Stomach (tissue), 19 donors: ENCODE measurements at places on chromosomes 1 and 21. TPM values are rescaled to one million over a fixed set of nuclear protein-coding genes. Genes with fewer than 3 reads are reported as not detected.

- DNase-seq = no peak
Observed at GRCh38 chr1:7422966-7423365, 348.1 kb upstream of the VAMP3 start.

GRCh38 chr1:235246022-235246948 lies 81.7 kb downstream of the ARID4B start:
- no peak for DNase-seq

DNA sequence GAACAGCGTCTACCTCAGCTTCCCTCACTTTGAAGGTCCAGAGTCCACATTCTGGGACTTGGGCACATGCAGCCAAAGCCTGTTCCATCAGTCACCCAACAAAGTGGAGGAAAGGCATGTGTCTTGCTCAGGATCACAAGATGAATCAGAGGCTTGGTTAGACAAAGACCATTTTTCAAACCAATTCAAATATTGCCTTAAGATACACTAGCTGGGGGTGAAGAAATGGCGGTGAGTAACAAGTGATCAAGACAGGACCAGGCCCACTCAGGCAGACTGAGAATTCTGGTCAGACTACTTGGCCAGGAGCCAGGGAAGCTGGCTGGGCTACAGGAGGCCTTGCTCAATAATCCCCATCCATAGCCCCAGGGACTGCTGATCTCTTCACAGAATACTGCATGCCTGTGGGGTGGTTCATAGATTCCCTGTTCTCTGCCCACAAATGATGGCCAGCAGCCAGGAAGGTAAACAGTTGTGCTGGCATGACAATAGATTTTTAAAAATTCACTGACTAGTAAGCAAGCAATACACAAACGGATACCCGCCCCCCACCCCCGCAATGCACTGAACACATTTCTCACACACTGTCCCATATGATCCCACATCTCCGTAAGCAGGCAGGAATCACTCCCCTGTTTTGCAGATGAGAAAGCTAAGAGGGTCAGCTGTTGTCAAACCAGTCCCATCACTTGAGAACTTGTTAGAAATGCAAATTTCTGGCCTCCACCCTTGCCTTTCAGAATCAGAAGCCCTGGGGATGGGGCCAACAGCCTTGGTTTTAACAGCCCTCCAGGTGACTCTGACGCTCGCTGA lies 27.2 kb downstream of the ERI3 start:
- peak; percentile 76 for DNase-seq

DNA sequence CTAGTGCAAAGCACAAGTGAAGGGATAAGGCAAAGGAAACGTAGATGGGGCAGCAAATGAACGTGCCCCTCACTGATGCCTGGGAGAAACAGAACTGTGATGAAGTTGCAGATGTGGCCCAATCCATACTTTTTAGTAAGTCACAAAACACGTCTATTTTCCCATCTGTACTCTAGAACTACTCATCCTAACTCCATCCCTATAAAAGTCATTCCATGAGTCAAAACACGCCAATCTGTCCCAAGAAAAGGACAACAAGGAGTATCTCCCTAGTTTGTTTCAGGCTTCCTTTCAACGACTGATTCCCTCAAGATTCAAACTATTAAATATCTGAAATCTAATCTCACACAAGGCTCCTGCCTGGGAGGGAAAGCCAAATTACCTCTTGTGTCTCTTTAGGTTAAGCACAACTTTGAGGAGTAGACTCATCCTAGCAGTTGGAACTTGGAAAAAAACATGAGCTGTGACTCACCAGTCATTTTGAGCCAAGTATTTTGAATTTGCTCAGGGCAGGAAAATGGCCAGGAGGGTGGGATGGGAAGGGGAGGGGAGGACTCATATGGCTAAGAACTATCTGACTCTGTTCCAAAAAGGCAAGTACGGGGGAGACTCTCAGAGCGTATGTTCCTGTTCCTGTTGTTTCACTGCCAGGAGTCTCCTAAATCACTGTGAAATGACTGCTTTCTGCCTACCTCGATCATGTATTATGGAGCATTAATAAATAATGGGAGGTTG lies 214.5 kb upstream of the CAMK1G start:
- DNase-seq = no peak

- DNase-seq = no peak
Observed at GRCh38 chr1:202438393-202439174, 90.1 kb downstream of the PPP1R12B start.

GRCh38 chr1:88731475-88732269 lies 47.6 kb downstream of the PKN2 start:
- DNase-seq = peak; percentile 83

- no peak for DNase-seq
Observed at GRCh38 chr1:5830771-5831599, 161.2 kb downstream of the NPHP4 start.

DNA sequence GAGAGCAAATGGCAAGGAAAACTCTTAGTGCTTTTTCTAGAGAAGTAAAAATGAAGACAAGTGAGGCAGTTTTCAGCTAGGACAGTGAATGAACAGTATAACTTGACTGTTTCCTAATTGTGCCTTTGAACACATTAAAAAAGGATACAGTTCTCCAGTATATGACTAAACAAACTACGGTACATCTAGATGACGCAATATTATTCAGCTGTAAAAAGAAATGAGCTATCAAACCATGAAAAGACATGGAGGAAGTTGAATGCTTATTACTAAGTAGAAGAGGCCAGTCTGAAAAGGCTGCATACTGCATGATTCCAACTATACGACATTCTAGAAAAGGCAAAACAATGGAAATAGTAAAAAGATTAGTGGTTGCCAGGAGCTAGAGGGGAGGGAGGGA lies 206.3 kb downstream of the SIPA1L2 start:
- DNase-seq = no peak

- peak; percentile 25 for DNase-seq
Observed at GRCh38 chr1:236705771-236706170, 19.5 kb downstream of the ACTN2 start.

DNA sequence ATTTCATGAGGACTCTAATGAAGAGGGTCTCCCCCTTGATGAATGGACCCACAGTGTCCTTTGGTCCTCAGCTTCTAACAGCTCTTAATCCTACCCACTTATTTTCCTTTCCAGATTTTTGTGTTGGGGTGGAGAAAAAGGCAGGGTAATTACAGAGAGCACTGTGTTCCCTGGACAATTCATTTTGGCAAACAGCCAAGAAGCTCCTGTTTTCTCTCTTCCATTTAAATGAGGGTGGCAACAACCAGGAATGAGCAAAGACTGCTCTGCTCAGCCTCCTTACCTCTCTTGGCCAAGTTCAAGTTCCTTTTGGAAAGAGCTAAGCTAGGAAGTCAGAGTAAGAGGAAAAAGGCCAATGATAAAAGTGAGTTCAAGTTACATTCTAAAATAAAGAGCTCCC lies 11.9 kb downstream of the XKR8 start:
- DNase-seq = no peak

DNA sequence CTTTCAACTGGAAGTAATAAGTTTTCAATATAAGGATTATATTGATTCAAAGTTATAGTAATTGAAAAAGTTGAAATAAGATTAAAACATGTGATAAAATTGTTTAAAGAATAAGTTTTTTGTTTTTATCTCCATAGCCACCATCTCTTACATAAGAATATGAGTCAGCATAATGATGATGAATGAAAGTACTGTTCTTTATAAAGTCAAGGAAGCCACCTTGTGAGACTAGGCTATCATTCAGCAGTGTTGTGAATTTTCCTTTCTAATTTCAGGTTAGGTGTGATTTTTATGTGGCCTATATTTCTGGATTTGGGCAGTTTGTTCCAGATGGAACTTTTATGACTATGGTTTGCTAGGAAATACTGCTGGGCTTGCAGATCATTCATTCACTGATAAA lies 22.4 kb upstream of the ASB17 start:
- DNase-seq = no peak

- DNase-seq = no peak
Observed at GRCh38 chr1:80181418-80181817, 1174.9 kb upstream of the ADGRL4 start.

DNA sequence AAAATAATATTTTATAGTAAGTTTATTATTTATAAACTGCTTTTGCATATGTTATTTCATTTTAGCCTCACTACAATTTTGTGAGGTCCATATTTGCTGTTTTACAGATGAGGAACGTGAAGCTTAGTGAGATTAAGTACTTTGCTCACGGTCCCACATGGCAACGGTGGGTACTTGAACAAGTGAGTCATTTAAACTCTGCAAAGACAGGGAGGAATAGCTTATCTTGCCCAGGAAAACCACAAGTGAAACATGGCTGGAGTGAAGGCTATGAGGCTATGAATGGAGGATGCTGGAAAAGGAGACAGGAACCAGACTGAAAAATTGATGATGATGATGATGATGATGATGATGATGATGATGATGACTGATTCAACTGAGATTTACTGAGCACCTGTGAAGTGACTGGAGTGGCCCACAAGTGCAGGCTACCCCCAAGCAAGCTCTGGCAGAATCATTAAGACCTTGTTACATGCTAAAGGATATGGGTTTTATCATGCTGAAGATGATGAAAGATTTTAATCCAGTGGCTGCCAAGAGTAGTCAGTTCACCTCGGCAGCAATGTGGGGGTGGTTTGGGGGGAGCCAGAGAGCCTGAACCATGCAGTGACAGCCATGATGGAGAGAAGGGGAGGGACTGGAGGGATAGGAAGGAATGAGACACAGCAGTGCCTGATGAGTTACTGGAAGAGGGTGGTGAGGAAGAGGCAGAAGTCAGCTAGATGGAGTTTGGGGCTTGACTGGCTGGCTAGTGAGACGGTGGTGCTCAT lies 1.4 kb upstream of the ABCA4 start:
- no peak for DNase-seq

- DNase-seq = no peak
Observed at GRCh38 chr1:70896224-70896623, 151.4 kb downstream of the PTGER3 start.

GRCh38 chr1:202590126-202590525 lies 120.1 kb downstream of the SYT2 start:
- DNase-seq = no peak

GRCh38 chr1:229035054-229035747 lies 235.7 kb upstream of the RAB4A start:
- no peak for DNase-seq

DNA sequence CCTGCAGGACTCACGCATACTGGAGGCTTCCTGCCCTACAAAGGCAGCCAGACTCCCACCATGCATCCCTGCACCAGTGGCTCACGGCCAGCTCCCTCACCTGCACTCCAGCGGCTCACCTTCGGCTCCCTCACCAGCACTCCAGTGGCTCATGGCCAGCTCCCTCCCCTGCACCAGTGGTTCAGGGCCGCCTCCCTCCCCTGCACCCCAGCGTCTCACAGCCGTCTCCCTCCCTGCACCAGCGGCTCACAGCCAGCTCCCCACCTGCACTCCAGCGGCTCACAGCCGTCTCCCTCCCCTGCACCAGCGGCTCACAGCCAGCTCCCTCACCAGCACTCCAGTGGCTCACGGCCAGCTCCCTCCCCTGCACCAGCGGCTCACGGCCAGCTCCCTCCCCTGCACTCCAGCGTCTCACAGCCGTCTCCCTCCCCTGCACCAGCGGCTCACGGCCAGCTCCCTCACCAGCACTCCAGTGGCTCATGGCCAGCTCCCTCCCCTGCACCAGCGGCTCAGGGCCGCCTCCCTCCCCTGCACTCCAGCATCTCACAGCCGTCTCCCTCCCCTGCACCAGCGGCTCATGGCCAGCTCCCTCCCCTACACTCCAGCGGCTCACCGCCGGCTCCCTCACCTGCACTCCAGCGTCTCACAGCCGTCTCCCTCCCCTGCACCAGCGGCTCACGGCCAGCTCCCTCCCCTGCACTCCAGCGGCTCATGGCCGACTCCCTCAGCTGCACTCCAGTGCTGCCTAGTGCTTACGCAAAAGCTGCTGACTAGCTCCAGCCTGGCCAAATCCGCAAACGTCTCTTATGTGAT lies 324.5 kb downstream of the NPHP4 start:
- no peak for DNase-seq

DNA sequence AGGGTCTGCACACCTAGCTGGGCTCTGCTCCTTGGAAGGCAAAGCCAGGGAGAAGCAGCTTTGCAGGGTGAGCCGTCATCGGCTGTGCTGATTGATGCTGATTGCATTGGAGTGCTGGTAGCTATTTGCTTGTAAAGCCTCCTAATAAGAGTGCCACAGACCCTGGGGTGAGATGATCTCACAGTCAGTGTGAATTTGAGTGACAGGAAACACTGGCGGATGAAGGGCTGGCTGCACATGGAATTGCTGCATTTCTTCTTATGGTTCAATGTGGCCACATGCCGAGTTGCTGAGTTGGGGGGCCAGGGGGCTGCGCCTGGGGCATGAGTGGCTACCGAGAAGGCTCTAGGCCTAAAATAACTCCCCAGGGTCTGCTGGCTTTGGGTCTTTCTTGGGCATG lies 138.2 kb upstream of the CACNA1E start:
- no peak for DNase-seq

DNA sequence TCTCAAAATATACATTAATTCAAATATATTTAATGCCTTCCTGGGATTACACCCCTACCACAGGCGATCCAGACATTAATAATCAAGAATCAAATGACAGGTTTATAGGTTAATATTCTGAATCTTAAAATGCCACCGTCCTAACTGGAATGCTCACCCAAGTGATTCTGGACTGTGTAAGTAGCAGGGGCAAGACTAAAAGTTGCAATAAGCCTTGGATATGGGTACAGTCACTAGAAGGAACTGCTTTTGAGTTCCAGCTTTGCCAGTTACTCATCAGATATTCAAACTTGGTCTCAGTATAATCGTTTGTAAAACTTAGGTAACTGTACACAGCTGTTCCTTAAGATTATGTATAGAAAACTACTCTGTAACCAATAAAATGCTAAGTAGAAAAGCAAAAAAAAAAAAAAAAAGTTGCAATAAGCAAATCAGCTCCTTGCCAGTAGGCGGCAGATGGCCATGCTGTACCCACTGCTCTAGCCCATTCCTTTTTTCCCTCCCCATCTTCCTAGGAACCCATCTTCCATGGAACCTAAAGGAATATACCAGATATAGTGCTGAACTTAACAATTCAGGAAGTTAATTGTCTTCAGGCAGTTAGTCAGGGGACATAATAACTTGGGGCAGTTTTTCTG lies 10.5 kb downstream of the RO60 start:
- DNase-seq = no peak

DNA sequence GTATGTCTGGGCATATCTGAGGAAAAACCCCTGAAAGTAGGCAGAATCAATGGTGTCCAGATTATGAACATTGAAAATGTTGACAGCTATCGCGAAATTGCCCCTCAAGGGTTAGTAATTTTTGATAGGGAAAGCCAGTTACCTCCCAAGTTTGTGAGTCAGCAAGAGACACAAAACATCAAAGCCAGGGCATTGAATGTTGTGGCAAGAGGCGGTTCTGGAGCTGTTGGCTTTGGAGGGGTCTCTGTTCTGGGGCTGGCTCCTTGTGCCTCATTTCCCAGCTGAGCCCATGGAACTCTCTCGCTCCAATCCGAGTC lies 10.6 kb upstream of the S100A11 start:
- DNase-seq = no peak

TNFRSF1B gene
- total RNA-seq = 14.7 TPM

TNN gene
- 1.1 TPM for total RNA-seq

FAM3B gene
- total RNA-seq = 20.5 TPM

CYP4X1 gene
- 10.6 TPM for total RNA-seq

PRELP gene
- total RNA-seq = 6.7 TPM

OR2L2 gene
- not detected for total RNA-seq

PLD5 gene
- 0.72 TPM for total RNA-seq

TINAGL1 gene
- total RNA-seq = 88.1 TPM

FAM89A gene
- 27.8 TPM for total RNA-seq

SPTA1 gene
- not detected for total RNA-seq

CHI3L1 gene
- total RNA-seq = 1.1 TPM
